ENCODE measurements at places on chromosomes 6 and 20.

- peak; percentile 46 for DNase-seq
- no peaks in the 10 kb centered on the region for H3K36me3 ChIP-seq
- H3K27ac ChIP-seq: no peak overlapping the region
- H3K4me3 ChIP-seq: no peak overlapping the region
These were observed 217.7 kb upstream of the RIN2 start for GRCh38 chr20:19540392-19540791.

- H3K27ac ChIP-seq: no peak overlapping the region
- no peaks in the 10 kb centered on the region for H3K36me3 ChIP-seq
- no peaks in the 10 kb centered on the region for H3K4me1 ChIP-seq
- peak; percentile 12 for DNase-seq
These were observed 69.6 kb upstream of the FOXA2 start for GRCh38 chr20:22653658-22654642.

- no peak overlapping the region for H3K4me3 ChIP-seq
- H3K27me3 ChIP-seq: peaks cover 5% of the 10 kb centered on the region
- no peaks in the 10 kb centered on the region for H3K4me1 ChIP-seq
- peak; percentile 36 for DNase-seq
- H3K27ac ChIP-seq: no peak overlapping the region
- H3K36me3 ChIP-seq: no peaks in the 10 kb centered on the region
These were observed 21.3 kb downstream of the PRR18 start for GRCh38 chr6:166286839-166287271.

DNA sequence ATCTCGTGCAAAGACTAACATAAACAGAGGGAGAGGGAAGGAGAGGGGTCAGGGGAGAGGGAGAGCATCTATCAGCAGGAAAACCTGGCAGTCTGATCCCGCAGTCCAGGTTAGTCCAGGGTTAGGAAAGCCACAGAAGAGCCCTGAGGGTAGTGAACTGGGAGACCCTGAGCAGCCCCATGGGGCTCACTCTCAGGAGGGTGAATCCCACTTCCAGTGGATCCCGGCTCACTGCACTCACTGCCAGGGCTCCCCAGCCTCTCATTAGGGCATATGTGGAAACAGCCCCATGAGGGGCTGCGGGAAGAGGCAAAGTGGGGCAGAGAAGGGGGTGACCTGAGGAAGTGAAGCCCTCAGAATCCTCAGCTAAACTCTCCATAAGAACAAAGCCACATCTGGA is 329.9 kb downstream of the UBE3D start:
- no peak for DNase-seq
- H3K4me1 ChIP-seq: no peaks in the 10 kb centered on the region
- H3K27ac ChIP-seq: no peak overlapping the region
- H3K27me3 ChIP-seq: no peaks in the 10 kb centered on the region
- no peaks in the 10 kb centered on the region for H3K36me3 ChIP-seq
- no peak overlapping the region for H3K4me3 ChIP-seq

DNA sequence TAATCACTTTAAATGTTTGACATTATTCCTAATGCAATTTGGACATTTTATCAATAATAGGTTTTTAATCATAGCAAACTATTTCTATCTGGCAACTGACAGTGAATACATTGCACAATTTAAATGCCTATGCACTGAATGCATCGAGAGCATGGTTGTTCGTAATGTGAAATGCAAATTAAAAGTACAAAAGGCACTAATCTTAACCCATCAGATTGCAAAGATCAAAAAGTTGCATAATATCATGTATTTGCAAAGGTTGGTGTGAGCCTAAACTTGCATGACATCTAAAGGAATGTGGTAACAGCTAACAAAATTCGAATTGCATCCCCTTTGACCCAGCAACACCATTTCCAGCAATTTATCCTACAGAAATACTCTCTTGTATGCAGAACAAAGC is 469.9 kb upstream of the IRAK1BP1 start:
- no peaks in the 10 kb centered on the region for H3K27me3 ChIP-seq
- no peak for DNase-seq
- H3K4me1 ChIP-seq: no peaks in the 10 kb centered on the region
- H3K36me3 ChIP-seq: no peaks in the 10 kb centered on the region

GRCh38 chr6:157676241-157676640 is 146.8 kb upstream of the SNX9 start:
- no peak overlapping the region for H3K4me3 ChIP-seq
- H3K27ac ChIP-seq: no peak overlapping the region
- DNase-seq: no peak
- no peaks in the 10 kb centered on the region for H3K4me1 ChIP-seq
- H3K27me3 ChIP-seq: peaks cover 15% of the 10 kb centered on the region

GRCh38 chr20:1035466-1035865 is 33.4 kb upstream of the RSPO4 start:
- H3K4me1 ChIP-seq: no peaks in the 10 kb centered on the region
- no peak for DNase-seq
- H3K4me3 ChIP-seq: no peak overlapping the region
- H3K27me3 ChIP-seq: no peaks in the 10 kb centered on the region

DNA sequence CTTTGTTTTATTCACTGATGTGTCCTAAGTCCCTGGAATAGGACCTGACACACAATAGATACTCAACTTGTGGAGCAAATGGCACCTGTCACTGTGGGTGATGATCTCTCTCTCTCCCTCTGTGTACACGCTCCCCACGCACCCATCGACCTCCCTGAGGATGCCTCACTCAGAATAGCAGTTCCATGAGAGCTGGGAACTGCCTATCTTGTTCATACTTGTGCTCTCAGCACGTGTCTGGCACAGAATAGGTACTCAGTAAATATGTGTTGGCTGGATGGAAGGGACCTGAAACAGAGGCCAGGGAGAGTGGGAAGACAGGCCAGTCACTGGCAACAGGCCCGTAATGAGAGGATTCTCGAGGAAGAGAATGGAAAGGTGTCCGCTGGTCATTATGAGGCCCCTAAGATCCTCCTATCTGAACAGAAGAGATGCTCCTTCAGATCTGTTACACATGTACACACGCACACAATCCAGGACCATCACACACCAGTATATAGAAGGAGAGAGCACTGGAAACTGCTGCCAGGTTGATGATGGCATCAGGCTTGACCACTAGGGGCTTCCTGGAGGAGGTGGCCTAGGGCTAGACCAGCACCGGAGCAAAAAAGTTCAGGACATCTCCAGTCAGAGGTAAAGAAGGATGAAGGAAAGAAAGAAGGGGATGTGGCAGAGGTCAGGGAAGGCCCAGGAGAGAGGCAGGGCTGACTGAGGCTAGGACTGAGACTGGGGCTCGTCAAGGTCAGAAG is 30.9 kb downstream of the VEGFA start:
- no peak overlapping the region for H3K4me3 ChIP-seq
- no peak for DNase-seq
- no peaks in the 10 kb centered on the region for H3K27me3 ChIP-seq
- H3K36me3 ChIP-seq: no peaks in the 10 kb centered on the region

GRCh38 chr6:33728438-33728837 is 16.9 kb upstream of the UQCC2 start:
- no peak for DNase-seq
- no peaks in the 10 kb centered on the region for H3K27me3 ChIP-seq
- H3K4me3 ChIP-seq: no peak overlapping the region
- H3K36me3 ChIP-seq: no peaks in the 10 kb centered on the region
- H3K27ac ChIP-seq: no peak overlapping the region
- no peaks in the 10 kb centered on the region for H3K4me1 ChIP-seq

DNA sequence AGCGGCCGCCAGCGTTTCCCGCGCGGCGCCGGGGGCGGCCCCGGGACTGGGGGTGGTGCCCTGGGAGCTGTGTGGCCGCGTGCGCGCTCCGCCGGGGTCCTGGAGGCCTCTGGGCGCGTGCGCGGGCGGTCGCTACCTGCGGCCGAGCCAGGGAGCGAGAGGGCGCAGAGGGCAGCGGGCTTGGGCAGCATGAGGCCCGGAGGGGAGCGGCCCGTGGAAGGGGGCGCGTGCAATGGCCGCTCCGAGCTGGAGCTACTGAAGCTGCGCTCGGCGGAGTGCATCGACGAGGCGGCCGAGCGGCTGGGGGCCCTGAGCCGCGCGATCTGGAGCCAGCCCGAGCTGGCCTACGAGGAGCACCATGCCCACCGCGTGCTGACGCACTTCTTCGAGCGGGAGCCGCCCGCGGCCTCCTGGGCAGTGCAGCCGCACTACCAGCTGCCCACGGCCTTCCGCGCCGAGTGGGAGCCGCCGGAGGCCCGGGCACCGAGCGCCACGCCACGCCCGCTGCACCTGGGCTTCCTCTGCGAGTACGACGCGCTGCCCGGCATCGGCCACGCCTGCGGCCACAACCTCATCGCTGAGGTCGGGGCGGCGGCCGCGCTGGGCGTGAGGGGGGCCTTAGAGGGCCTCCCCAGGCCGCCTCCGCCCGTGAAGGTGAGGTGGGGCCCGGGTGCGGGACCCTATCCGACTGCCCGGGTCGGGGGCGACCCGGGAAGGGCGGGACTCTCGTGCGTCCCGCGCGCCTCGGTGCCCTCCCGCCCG is at the start of gene PM20D2:
TSS of gene PM20D2 (plus strand) at position 100 of the 762 bp plus-strand sequence. CDS start at position 190, 90 bp downstream.
- peaks cover 14% of the 10 kb centered on the region for H3K4me1 ChIP-seq
- no peaks in the 10 kb centered on the region for H3K36me3 ChIP-seq
- H3K4me3 ChIP-seq: peak within 1 kb of the TSS; percentile 93
- peak within 1 kb of the TSS; percentile 91 for H3K27ac ChIP-seq
- DNase-seq: peak; percentile 75

DNA sequence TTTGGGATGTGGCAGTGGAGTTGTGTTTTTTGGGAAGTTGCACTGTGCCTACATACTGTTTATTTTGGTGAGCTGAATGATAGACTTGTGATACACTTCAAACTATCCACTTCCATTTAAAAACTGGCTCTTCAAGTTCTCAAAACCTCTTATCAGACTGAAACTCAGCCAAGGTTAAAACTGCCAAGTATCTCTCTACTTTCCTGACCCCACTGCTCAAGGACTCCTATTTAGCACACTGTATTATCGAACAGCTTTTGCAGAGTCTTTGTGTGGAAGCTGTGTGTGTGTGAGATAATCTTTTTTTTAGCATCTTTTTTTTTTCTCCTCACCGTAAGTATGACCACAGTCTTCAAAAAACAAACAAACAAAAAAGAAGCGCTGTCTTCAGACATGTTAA is 21.1 kb downstream of the STX11 start:
- no peak overlapping the region for H3K27ac ChIP-seq
- DNase-seq: no peak
- no peak overlapping the region for H3K4me3 ChIP-seq
- no peaks in the 10 kb centered on the region for H3K27me3 ChIP-seq
- peaks cover 9% of the 10 kb centered on the region for H3K36me3 ChIP-seq

DNA sequence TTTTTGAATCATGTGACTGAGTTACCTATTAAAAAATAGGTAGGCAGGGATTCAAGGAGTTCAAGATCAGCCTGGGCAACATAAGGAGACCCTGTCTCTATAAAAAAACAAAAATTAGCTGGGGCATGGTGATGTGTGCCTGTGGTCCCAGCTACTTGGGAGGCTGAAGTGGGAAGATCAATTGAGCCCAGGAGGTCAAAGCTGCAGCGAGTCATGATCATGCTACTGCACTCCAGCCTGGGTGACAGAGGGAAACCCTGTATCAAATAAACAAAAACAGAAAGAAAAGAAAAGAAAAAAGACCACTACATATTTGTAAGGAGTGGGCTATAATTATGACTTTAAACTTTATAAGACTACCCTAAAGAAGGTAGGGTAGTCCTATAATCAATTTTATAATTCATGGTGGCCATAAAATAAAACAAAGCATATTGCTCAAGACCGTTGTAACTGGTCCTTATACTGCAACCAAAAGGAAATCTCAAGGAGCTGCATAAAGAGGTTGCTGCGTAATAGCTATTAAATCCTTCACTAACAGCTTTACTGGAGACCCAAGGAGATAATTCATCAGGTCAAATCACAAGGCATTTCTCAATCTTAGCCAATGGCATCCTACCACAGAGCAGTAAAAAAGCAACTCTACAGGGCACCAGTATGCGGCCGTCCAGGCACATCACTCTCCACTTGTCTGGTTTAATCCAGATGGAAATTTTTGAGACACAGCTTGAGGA is 13.5 kb downstream of the PIGU start:
- no peak overlapping the region for H3K27ac ChIP-seq
- H3K4me1 ChIP-seq: no peaks in the 10 kb centered on the region
- DNase-seq: peak; percentile 7
- H3K4me3 ChIP-seq: no peak overlapping the region

DNA sequence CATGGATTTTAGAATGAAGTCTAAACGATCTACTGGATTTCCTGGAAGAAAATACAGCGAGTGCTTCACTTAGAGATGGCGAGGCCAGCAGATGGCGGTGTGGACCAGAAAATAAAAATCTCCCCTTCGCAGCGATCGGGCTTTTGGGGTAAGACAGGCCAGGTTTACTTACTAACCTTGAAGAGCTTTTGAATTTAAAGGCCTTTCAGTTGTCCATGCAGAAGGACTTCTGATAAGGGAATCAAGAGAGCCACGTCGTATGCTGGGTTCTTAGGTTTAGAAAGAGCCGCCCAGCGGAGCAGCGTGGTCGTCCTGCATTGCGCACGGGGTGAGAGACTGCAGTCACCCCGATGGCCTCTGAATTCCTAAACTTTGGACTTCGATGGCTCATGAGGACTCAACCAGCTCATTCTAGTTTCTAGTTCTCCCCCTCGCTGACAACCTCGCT is 125.2 kb upstream of the RALGAPA2 start:
- H3K27me3 ChIP-seq: peaks cover 19% of the 10 kb centered on the region
- no peaks in the 10 kb centered on the region for H3K4me1 ChIP-seq
- no peaks in the 10 kb centered on the region for H3K36me3 ChIP-seq
- peak; percentile 82 for DNase-seq

GRCh38 chr6:80435457-80435856 is 329.0 kb downstream of the BCKDHB start:
- no peak for DNase-seq
- H3K4me3 ChIP-seq: no peak overlapping the region
- H3K4me1 ChIP-seq: no peaks in the 10 kb centered on the region
- H3K36me3 ChIP-seq: no peaks in the 10 kb centered on the region

DNA sequence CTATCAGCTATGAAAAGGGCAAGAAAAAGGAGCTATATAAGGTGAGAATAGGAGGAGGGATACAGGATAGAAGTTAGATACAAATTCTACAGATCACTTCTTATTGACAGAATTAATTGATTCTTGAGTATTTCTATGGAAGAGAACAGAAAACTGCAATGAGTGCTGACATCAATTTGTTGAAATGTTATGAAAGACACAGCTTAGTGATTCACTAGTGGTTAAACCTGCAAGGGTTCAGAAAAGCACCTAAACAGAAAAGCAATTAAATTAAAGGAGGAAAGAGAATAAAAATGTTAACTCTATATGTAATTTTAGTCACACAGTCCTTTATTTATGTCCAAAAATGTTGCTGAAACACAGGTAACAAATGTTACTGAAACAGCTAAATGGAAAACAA is 254.4 kb upstream of the RUNX2 start:
- H3K27me3 ChIP-seq: no peaks in the 10 kb centered on the region
- H3K4me3 ChIP-seq: no peak overlapping the region
- H3K36me3 ChIP-seq: no peaks in the 10 kb centered on the region
- no peaks in the 10 kb centered on the region for H3K4me1 ChIP-seq

DNA sequence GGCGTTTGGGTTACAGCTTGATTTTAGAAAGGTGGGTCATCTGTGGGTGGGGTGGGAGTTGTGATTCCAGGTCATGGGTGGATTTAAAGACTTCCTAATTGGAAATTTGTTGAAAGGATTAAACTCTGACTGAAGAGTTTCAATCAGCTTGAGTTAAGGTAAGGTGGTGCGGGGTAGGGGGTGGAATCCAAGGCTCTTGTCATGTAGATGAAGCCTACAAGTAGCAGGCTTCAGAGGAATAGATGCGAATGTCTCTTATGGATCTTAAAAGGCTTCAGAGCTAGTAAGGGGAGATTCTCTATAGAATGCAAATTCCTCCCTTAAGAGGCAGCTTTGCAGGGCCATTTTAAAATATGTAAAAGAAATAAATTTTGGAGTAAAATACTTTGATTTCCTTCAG is 645.3 kb downstream of the FRK start:
- no peak overlapping the region for H3K4me3 ChIP-seq
- H3K36me3 ChIP-seq: no peaks in the 10 kb centered on the region
- H3K4me1 ChIP-seq: no peaks in the 10 kb centered on the region
- H3K27ac ChIP-seq: no peak overlapping the region
